Midbrain (tissue), 1 donor: ENCODE measurements at places on chromosomes 13 and 19.

DNA sequence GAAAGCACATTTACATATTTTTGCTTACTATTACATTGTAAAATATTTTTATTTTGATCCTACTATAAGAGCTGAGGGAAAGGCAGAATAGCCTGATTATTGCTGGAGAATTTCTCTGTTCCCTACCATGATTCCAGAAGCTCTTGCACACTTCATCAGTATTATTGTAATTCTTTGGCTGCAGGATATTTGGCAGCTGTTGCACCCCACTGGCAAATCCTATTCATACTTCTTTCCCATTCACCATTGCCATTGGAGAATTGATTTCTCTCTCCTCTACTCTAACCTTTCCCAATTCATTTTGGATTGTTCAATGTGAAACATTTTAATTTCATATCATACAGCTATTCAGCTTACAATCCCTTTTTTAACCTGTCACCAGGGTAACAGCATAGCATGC is 238.0 kb downstream of the GGACT start:
- no peak for DNase-seq

GRCh38 chr13:87674247-87674738 is 3.1 kb downstream of the SLITRK5 start:
- no peak for DNase-seq

- DNase-seq, result no peak
These were observed 463.9 kb upstream of the MIR17HG start for GRCh38 chr13:90883592-90883991.

DNA sequence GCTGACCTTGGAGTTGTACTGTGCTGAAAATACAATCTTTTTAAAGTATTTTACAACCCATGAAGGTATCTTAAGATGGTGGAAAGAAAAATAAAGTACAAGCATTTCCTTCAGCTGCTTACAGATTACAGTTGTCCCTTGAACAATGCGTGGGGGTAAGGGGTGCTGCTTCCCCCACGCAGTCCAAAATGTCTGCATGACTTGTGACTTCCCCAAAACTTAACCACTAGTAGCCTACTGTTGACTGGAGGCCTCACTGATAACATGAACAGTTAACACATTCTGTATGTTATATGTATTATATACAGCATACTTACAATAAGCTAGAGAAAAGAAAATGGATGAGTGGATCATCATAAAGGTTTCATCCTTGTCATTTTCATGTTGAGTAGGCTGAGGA is 45.3 kb upstream of the ZNF599 start:
- no peak for DNase-seq

- DNase-seq, result no peak
These were observed 32.7 kb downstream of the VSTM1 start for GRCh38 chr19:54030895-54031586.

- no peak for DNase-seq
These were observed 22.1 kb downstream of the MIPEP start for GRCh38 chr13:23867027-23867491.

DNA sequence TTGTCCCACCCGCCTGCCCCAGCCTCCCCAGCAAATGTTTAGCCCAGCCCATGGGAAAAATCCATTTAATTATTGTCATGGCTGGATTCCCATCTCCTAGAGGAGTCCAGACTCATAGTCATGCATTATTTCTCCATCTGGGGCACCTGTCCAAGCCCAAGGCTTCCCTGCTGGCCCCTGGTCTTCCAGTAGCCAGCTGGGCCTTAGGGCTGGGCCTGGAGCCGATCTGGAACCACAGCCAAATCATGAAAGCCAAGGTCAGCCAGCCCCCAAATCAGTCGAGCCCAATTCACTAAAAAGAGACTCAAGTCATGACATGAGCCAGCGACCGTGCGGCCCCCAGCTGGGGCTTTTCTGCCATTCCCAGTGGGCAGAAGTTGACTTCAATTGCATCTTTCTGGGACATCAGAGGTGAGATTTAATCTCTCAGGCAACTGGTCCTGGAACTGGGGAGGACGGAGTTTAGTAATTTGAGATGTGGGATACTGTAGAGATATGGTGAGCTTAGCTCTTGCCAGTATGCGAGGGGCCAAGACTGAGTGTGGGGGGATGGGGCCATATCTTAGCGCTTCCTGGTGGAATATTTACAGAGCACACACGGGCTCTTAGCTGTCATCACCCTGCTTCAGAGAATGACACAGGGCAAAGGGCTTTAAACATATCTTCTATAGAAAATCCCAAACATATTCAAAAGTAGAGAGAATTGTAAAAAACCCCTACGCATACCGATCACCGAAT is 9.4 kb upstream of the PGLYRP2 start:
- no peak for DNase-seq

DNA sequence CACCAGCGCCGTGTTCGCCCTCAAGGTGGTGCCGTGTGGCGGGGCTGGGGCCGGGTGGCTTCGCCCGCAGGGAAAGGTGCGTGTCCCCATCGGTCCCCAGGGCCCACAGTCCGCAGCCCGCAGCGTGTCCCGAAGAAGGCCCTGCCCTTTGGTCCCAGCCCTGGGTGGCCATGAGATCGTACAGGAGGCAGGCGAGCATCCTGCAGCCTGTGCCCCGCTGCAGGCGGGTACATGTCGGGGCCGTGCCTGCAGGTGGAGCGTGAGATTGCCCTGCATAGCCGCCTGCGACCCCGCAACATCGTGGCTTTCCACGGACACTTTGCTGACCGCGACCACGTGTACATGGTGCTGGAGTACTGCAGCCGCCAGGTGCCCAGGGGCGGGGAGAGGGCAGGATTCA is 1.5 kb downstream of the PLK5 start:
- DNase-seq, result no peak

DNA sequence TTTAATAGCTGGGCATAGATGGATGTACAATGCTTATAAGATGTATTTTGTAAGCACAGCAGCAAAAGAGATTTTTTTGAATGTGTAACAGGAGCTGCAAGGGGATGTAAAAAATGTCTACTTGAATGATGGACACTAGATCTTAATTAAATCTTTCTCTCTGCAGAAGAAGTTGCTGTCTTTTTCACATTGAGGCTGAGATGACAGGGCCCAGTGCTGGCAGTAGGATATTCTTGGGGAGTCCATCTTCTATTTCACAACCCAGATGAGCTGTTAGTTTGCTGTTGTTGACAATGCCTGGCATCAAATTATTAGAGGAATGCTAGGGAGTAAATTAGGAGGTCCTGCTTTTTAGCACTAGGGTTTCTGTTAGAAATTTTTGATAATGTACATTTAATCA is 698.7 kb downstream of the SLITRK5 start:
- DNase-seq, result no peak

DNA sequence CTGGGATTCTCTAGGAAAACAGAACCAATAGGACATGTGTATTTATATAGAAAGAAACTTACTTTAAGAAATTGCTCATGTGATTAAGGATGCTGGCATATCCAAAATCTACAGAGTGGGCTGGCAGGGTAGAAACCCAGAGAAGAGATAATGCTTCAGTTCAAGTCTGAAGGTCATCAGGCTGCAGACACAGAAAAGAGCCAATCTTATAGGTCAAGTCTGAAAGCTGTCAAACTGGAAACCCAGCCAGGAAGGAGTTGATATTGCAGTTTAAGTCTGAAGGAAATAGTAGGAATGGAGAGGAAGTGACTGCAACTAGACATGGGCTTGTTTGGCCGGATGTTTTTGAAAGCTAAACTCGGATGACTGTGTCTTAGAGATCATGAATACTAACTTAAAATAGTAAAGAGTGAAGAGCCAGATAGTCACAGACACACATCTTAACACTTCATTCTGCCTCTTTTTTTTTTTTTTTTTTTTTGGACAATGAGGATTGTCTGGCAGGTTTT is 125.3 kb upstream of the GPC6 start:
- no peak for DNase-seq

GRCh38 chr13:31733066-31733465 is 6.3 kb upstream of the RXFP2 start:
- DNase-seq, result no peak

- no peak for DNase-seq
These were observed 2.6 kb downstream of the VMAC start for GRCh38 chr19:5907241-5907640.

DNA sequence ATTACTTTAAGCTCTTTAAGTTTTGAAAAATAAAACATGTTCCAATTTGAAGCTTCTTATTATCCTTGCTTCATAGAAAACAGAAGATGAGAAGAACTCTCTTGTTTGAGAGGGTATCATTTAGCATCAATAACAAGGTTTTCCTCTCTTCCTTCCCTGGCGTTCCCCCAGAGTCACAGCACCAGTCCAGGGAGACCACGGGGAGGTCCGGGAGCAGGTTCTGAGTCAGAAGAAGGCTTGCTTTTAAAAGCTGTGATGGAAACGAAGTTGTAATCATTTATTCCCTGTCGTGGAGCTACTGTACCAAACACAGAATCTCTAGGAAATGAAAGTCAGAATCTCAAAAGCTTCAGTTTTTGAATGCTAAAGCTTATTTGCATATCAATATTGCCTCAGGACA is 174.0 kb upstream of the LSM14A start:
- no peak for DNase-seq

- no peak for DNase-seq
These were observed 16.8 kb downstream of the SPART start for GRCh38 chr13:36329361-36329760.

GRCh38 chr13:67854990-67855389 is 624.9 kb upstream of the PCDH9 start:
- no peak for DNase-seq

DNA sequence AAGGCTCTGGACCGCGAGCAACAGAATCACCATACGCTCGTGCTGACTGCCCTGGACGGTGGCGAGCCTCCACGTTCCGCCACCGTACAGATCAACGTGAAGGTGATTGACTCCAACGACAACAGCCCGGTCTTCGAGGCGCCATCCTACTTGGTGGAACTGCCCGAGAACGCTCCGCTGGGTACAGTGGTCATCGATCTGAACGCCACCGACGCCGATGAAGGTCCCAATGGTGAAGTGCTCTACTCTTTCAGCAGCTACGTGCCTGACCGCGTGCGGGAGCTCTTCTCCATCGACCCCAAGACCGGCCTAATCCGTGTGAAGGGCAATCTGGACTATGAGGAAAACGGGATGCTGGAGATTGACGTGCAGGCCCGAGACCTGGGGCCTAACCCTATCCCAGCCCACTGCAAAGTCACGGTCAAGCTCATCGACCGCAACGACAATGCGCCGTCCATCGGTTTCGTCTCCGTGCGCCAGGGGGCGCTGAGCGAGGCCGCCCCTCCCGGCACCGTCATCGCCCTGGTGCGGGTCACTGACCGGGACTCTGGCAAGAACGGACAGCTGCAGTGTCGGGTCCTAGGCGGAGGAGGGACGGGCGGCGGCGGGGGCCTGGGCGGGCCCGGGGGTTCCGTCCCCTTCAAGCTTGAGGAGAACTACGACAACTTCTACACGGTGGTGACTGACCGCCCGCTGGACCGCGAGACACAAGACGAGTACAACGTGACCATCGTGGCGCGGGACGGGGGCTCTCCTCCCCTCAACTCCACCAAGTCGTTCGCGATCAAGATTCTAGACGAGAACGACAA is 1.8 kb downstream of the PCDH17 start:
- DNase-seq, result peak; percentile 88

DNA sequence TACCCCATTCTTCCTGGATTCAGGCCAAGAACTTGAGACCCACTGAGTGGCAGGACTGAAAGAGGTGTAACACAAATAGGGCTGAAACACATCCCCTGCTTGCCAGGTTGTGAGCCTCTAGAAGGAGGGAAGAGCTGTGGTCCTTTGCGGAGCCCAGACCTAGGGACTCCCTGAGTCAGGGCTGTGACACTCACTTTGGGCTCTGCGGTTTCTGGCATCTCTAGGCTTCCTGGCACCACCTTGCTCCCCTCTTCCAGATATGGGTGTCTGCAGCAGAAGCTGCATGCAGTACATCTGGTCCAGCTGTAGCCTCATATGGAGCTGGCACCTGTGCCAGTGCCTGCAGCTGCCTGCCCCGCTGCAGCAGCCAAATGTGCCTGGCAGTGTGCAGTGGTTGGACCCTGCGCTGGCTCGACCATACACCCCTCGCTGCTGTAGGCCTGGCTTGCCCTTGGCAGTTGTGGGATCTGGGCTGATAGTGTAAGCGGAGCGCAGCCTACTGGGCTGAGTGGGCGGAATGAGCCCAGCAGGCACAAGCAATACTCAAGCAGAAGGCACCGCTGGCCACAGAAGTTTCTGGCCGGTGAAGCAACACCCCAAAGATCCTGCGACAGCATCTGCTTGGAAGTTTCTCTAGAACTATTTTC is 290.4 kb downstream of the SLITRK6 start:
- no peak for DNase-seq

GRCh38 chr19:9952276-9952675 is 16.0 kb upstream of the OLFM2 start:
- DNase-seq, result no peak

GRCh38 chr13:93450191-93450621 is 223.6 kb downstream of the GPC6 start:
- DNase-seq, result no peak

DNA sequence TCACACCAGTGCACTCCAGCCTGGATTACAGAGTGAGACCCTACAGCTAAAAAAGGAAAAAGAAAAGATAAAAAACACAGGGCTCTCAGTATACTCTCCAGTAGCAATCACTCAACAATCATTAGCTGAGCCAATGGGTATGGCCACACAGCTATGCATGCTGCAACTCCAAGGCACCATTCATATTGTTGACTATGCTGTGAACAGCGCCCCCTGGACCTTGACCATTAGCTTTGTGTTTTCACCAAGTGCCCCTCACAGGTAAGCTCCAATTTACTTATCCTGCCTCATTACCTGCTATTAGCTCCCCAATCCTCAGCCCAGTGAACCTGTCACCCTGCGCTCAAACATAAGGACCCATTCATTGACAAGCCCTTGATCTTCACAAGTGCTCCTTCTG is 35.8 kb downstream of the ZIC5 start:
- no peak for DNase-seq

- peak; percentile 13 for DNase-seq
These were observed 38.6 kb downstream of the ZNF823 start for GRCh38 chr19:11699931-11700794.

- DNase-seq, result no peak
These were observed 51.4 kb downstream of the NBEA start for GRCh38 chr13:34993470-34993869.

- no peak for DNase-seq
These were observed 1.7 kb downstream of the DMAC2 start for GRCh38 chr19:41437944-41438574.

DNA sequence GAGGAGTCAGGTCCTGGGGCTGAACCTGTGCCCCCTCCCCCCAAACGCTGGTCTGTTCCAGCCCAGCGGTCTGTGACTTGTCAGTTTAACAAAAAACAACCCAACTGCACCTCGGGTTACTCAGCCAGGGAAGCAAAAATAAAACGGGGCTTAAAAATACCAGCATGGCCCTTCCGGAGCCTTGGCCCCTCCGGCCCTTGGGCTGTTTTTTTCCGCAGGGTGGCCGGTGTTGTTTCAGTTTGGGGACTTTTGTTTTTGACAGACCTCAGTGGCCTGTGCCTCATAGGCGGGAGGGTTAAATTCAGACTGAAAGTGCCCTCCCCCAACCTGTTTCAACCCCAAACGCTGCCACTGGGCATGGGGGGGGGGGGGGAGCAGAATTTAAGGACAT is 4.0 kb downstream of the TCF3 start:
- no peak for DNase-seq
